ENCODE measurements at places on chromosomes 6 and 20.

DNA sequence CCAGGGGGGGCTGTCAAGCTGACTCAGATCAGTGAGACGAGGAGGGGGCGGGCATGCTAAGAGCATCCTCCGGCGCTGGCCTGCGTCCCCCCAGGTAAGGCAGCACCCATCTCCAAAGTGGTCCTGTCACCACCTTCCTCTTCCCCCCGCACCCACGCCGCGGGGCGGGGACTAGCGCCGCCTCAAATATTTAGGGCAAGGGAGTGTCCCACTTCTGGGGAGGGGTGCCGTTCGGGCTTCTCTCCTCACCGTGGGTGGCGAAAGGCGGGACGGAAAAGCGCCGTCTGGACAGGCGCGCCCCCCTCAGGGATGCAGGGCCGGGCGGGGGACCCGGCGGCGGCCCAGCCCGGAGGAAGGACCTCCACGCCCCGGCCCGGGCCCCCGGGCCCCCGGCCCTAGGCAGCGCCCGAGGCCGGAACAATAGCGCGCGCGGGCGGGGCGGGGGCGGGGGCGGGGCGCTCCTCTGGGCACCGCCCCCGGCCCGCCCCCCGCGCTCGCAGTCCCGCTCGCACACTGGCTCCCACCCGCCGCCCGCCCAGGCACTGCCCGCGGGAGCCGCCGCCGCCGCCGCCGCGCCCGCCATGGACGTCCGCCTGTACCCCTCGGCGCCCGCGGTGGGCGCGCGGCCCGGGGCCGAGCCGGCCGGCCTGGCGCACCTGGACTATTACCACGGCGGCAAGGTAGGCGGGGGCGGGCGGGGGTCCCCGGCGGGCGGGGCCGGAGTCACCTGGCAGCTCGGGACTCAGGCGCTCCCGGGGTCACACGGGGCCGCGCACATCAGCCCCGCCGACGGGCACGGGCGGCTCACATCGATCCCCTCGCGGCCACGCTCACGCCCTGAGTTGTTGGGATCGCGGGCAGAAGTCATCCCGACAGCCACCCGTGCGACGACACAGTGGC lies at the start of gene TOX2:
Gene TOX2 (plus strand): TSS at position 542 of the 900 bp plus-strand sequence. CDS start 40 bp downstream, at position 582.
- no peak for DNase-seq
- H3K27ac ChIP-seq = peak within 1 kb of the TSS; percentile 34
- peak within 1 kb of the TSS; percentile 81 for H3K4me3 ChIP-seq

- H3K27me3 ChIP-seq = no peaks in the 10 kb centered on the region
- H3K4me1 ChIP-seq = no peaks in the 10 kb centered on the region
- no peaks in the 10 kb centered on the region for H3K36me3 ChIP-seq
These were observed 190.0 kb downstream of the C6orf118 start for GRCh38 chr6:165119231-165120020.

- peaks cover 27% of the 10 kb centered on the region for H3K4me1 ChIP-seq
- H3K27me3 ChIP-seq = no peaks in the 10 kb centered on the region
- peak overlapping the region; percentile 91 for H3K4me3 ChIP-seq
These were observed 671 bp downstream of the TAPBP start for GRCh38 chr6:33313105-33313708.

DNA sequence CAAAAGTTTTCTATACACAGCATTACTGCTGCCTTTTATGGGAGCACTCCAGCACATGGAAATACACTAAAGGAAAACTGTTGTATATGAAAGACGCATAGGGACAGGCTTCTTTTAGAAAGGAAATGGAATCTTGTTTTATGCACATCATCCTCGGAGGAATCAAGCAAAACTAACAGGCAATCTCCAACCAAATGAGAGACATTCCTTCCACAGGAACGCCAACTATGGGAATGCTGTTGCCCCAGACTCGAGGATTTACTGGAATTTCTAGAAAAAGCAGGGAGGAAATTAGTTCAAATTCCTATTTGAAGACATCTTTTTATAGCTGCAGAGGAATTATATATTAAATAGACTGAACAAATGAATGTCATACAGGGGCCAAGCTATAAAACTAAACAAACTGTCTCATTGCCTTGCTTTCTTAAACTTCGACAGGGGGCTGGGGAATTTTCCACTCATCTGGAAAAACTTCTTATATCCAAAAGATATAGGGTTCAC lies 52.2 kb downstream of the LYRM4 start:
- DNase-seq = no peak
- H3K4me3 ChIP-seq = no peak overlapping the region
- H3K36me3 ChIP-seq = 0 out of 2 replicates have a peak, but pooled peaks cover 1% of the 10 kb centered on the region
- H3K4me1 ChIP-seq = no peaks in the 10 kb centered on the region
- H3K27ac ChIP-seq = no peak overlapping the region

GRCh38 chr6:168088161-168089053 lies 9.4 kb upstream of the FRMD1 start:
- H3K36me3 ChIP-seq = no peaks in the 10 kb centered on the region
- DNase-seq = no peak
- H3K27me3 ChIP-seq = peaks cover 4% of the 10 kb centered on the region
- no peaks in the 10 kb centered on the region for H3K4me1 ChIP-seq
- H3K27ac ChIP-seq = no peak overlapping the region

Measured in HCT116 (cell line).